ENCODE measurements at places on chromosomes 2 and 18.

DNA sequence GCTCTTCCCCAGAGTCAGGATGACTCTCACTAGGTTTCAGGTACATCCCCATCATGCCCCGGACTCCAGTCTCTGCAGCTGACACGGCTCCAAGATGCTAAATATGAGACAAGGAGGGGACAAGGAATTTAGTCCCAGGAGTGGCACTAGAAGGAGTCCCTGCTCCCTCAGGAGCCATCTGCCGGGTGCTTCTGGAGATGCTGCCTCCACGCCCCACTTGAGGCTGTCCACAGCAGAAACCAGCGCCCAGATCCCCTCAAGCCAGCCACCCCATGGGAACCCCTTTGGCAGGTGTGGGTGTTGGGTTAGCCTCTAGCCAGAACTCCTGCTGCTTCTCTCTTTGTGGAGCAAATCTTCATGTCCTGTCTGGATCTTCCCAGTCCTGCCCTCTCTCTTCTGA is 40.3 kb downstream of the BCL11A start:
- no peak for DNase-seq

GRCh38 chr18:8717011-8717770 is 11.8 kb downstream of the MTCL1 start:
- DNase-seq: no peak

DNA sequence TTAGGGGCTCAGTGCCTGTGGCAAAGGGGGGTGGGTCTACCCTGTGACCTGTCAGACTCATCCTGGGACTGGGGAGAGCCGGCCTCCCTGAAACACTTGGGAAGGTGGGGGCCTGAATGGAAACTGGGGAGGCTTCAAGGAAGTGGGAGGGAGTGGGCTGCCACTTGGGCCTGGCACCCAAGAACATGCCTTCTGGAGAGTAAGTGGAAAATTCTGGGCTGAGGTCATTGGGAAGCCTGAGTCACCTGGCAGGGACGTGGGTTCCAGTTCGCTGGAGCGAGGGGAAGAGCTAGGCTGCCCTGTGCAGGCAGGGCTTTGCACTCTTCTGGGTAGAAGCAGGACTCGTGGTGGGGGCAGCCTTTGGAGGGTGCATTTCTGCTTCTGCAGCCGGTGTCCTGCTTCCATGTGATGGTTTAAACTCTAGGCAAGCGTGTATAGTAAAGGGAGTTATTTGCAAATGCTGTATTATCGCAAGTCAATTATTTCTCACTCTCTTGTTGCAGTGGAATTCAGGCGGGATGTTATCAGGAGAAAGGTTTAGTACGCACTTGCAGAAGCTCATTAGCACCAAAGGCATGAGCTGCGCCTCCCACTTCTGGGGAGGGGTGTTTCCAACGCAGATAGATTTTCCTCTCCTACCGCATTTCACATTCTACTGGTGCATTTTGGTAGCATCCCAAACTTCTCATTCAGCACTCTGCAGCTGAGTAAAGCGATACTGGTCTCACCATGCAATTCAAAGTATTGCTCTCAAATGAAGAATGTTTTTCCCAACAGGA is 3.8 kb downstream of the LRRFIP1 start:
- no peak for DNase-seq

GRCh38 chr2:109736177-109736827 is 57.8 kb upstream of the RGPD5 start:
- DNase-seq: peak; percentile 70

GRCh38 chr2:172425336-172425735 is 2.0 kb upstream of the ITGA6 start:
- DNase-seq: no peak

Measured in NCI-H1694 (cell line).